CD8-positive, alpha-beta memory T cell (primary cell): ENCODE measurements at places on chromosomes 13 and 19.

- DNase-seq = no peak
Measured at GRCh38 chr13:73090116-73090822, 31.5 kb downstream of the KLF5 start.

- DNase-seq = no peak
Measured at GRCh38 chr19:16895467-16896145, 6.8 kb downstream of the F2RL3 start.

- DNase-seq = no peak
Measured at GRCh38 chr13:80131204-80131603, 209.7 kb downstream of the SPRY2 start.

DNA sequence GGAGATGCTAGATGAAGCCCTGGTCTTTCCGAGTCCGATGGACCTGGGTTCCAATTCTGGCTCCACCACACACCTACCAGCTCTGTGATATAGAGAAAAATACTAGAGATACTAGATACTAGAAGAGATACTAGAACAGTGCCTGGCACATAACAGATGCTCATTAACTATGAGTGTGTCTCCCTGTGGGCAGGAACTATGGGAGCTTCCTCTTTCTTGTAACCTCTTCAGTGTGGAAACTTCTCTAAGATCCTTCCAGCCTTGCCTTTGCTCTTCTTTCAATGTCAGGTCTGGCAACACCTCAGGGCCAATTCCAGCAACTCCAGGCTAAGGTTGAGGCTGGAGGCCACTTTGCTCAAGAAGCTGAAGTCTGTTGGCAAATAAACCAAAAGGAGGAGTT lies 143.9 kb downstream of the KATNAL1 start:
- no peak for DNase-seq
